ENCODE measurements at places on chromosomes 11 and 22.

- no peak for DNase-seq
These were observed 44.6 kb downstream of the SGSM3 start for GRCh38 chr22:40414838-40415505.

DNA sequence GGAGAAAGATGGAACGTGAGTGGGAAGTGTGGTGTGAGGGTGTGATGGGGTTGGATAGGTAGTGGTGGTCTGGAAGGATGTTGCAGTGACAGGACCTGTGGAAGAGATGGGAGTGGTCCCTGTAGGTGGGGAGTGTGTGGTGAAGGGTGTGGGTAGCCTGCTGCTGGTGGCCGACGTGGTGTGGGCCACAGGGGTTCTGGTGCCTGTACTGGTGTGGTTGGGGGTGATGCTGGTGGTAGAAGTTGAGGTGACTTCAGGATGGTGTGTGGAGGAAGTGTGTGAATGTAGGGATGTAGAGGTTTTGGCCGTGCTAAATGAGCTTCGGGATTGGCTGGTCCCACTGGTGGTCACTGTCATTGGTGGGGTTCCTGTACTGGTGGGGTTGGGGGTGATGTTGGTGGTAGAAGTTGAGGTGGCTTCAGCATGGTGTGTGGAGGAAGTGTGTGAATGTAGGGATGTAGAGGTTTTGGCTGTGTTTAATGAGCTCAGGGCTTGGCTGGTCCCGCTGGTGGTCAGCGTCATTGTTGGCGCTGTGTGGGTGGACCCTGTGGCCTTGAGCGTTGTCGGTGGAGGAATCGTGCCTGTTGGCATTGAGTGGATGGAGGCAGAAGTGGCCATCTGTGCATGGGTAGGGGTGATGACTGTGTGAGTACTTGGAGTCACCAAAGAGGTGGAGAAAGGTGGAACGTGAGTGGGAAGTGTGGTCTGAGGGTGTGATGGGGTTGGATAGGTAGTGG is 19.1 kb downstream of the MUC6 start:
- no peak for DNase-seq

- DNase-seq, result no peak
These were observed 78.8 kb downstream of the TNRC6B start for GRCh38 chr22:40256516-40256915.

GRCh38 chr11:75667831-75668450 is 897 bp downstream of the MAP6 start:
- DNase-seq, result peak; percentile 78

GRCh38 chr11:120249279-120250262 is 9.6 kb downstream of the POU2F3 start:
- DNase-seq, result no peak

GRCh38 chr22:49553518-49554295 is 274.0 kb downstream of the BRD1 start:
- DNase-seq, result no peak

- DNase-seq, result no peak
These were observed 17.0 kb downstream of the ATXN10 start for GRCh38 chr22:45688600-45689080.

DNA sequence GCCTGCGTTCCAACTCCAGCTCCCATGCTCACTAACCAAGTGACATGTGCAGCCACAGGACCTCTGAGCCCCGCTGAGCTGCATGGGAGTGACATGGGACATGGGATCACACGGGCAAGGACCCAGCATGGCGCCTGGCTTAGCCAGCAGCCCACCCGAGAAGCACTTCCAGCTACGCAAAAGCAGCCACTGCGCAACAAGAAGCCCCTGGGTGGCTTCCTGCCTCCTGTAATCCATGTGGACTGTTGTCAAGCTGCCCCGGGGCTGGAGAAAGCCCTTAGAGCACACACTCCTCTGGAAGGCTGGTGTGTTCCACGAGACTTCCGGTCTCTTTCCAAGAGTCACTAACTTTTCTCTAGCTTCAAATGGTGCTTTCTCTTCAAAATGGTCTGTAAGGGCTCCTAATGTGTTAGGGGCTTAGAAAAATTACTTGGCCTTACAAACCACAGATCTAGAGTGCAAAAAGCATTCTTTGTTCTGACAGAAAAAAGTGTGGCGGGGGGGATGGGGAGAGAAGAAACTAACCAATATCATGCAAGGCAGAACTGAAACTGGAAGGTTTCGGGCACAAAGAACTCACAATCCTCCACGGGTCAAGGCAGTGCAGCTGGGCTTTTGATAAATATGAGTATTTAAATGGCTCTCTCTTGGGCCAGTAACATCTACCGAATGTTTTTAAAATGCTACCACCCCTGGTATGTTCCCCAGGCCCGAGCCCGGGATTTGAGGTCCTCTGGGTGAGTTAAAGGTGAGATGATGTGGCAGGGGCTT is 5.5 kb downstream of the C11orf24 start:
- no peak for DNase-seq

DNA sequence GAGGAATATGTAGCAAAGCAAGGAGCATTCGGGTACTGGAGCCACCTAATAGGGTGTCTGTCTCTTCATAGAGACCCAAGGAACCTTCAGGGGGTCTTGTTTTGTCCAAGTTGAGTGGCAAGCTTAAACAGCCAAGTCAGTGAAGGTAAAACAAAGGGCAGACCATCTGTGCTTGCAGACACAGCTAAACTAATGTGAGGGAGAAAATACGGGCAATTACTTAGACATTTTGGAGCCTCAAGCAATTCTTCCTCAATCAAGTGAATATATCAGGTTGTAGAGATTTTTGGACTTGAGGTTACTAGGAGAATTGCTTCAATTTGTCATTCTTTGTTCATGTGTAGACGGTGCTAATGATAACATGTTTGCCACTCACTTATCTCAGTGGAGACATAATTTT is 148.2 kb upstream of the ARHGAP20 start:
- DNase-seq, result no peak

- peak; percentile 64 for DNase-seq
These were observed 2.2 kb upstream of the CD151 start for GRCh38 chr11:830295-831117.

GRCh38 chr11:65861165-65861505 is 902 bp downstream of the MUS81 start:
- DNase-seq, result no peak

GRCh38 chr22:44080936-44081861 is 57.1 kb downstream of the PARVB start:
- peak; percentile 62 for DNase-seq

- no peak for DNase-seq
These were observed 870 bp upstream of the FREY1 start for GRCh38 chr11:45907911-45908370.

DNA sequence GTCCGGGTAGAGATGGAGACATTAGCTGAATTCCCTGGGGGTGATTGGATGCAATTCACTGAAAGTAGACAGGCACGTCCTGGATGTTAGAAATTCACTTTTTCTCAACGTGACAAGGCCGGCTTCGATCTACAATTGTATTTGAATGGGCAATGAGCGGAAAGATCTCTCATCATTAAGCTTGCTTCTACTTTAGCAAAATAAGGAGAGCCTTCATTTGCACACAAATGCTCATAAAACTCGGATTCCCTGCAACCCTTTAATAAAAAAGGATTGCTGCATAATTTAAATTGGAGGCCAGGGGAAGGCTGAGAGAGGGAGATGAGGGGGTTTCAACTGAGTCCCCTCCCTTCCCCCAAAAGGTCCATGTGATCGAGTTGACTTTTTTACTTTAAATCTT is 10.6 kb upstream of the PAX6 start:
- DNase-seq, result no peak

DNA sequence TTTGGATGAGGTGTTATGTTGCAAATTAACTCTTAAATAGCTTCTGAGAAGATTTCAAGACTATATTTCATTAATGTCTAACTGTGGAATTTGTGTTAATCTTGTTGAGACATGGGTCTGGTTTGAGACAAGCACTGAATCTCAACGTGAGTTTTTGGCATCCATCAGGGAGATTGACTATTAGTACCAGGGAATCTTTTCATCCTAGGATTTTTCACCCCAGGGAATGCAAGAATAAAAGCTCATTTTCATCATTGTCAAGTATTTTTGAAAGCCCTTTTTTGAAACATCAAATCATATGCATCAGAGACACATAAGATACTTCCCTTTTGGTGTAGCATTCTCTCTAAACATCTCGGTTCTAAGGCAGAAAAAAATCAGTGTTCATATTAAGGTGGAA is 19.5 kb downstream of the OR5T2 start:
- no peak for DNase-seq

DNA sequence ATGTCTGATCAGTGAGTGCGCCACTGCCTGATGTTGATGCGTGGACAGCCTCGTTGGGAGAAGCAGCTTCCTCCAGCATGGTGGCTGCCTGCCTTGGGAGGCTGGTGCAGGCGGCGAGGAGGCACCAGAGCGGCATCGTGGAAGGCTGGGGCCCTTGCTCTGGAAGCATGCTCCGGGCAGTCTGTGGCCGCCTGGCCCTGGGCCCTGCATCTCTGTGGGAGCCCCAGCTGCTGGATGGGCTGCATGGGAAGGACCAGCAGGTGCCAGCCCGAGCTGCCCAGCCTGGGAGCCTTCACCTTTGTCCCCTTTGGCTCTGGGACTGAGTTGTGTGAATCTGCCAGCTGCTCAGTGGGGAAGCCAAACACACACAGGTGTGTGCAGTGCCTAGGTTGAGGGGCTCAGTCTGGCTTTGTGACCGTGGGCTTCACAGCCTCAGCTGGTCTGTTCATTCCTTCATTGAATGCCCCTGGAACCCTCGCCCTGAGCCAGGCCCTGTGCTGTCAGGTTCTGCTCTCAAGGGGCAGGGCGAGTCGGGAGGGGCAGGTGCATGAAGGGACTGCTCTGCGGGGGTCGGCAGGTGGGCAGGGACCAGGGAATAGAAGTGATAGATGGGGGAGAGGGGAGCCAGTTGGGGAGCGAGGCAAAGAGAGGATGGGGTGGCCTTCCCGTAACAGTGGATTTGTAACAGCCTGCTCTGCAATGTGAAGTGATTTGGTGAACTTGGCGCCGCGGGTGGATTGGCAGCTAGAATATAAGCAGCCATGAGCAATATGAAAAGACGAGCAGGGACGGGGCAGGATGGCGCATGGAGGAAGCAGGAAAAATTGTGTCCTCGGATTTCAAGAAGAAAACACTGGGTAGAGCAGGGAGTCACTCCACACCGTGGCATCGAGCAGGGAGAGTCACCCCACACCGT is 354.2 kb downstream of the TBC1D22A start:
- no peak for DNase-seq

DNA sequence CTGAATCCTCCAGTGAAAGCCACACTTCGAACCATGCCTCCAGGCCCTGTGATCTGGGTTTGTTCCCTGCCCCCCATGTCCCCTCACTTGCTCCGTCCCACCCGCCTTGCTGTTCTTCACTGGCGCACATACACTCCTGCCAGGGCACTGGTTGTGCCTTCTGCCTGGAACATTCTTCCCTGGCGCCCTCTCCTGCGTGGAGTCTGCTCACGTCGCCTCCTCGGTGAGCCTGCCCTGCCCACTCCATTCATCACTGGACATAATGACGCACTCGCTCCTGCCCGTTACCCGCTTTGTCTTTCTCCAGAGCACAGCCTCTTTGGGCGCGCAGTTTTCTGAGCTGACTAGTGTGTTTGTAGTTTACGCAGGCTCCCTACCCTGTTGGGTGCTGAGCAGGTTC is 21.0 kb upstream of the MIEF1 start:
- DNase-seq, result no peak

DNA sequence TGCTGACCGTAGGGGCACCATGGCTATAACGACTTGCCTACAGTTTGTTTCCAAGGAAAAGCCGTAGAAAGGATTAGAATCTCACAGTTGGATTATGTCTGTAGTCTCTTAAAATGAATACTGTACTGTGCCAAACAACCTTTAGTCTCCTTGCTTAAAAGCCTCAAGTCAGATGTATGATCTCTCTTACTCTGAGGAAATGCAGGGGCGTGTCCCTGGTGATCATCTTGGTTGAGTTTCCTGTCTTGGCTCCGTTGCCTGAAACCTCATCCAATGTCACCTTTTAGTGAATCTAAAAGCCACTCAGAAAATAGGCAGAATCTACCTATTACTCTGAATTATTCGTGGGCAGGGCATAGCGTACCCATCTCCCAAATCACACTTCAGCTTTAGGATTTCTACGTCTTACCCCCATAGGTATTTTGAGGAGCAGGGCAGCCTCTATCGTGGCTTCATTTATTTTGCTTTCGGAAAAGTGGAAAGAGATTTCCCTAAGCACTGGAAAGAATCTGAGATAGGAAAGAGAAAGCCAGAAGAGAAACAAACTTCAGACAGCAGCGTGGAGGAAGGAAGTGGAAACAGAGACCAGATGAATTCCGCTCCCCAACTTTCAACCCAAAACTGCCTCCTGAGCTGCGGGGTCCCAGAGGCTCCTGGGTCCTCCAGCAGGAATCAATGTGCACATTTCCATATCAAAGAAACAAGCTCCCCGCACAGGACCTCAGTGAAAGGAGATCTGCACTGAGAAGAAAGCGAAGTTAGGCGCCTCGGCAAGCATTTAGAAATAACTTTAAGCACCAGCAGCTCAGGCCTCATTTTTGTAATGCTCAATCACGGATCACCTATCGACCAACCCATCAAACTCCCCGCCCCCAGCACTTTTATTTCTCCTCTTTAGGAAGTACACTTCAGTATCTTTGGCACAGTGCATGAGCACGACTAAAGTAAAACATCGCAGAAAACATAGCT is 245.8 kb downstream of the ETS1 start:
- DNase-seq, result no peak

GRCh38 chr11:78823588-78823987 is 248.9 kb upstream of the NARS2 start:
- no peak for DNase-seq

GRCh38 chr11:102837156-102837555 is 6.3 kb downstream of the MMP3 start:
- no peak for DNase-seq
